Uterus (tissue), 4 donors: ENCODE measurements at places on chromosomes 1 and 21. TPM values are rescaled to one million over a fixed set of nuclear protein-coding genes. Genes with fewer than 3 reads are reported as not detected.

DNA sequence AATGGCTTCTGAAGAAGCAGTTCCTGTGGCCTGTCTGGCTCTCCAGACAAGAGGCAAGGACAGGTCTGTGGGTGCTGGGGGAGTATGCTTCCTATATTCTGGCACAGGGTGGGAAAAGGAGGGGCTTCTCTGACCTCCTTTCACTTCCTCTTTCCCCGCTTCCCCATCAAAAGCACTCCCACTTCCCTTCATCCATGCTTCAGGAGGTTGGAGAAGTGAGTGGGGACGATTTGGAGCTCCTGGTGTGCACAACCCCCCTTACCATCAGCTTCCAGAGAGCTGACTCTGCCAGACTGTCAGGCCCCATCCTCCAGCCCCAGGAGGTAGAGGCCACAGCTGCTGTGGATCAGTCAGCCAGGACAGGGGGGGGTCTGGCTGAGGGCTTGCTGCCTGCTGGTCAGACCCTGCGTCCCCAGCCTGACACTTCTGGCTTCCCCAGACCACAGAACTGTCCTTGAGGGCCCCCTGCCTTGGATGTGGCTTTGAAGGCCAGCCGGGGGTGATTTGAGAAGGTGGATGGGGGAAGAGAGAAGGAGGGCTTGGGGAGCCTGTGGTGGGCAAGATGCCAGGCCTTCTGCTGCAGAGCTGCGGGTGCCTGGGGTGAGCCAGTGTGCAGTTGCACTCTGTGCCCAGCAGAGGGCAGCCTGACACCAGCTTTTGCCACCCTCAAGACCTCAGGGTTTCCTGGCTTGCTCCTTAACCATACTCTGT lies 21.5 kb upstream of the TMEM222 start:
- peak; percentile 86 for DNase-seq

Gene CC2D1B
- 39.4 TPM for total RNA-seq

GRCh38 chr1:28417441-28417922 lies 47.9 kb downstream of the PHACTR4 start:
- no peak for DNase-seq

DNA sequence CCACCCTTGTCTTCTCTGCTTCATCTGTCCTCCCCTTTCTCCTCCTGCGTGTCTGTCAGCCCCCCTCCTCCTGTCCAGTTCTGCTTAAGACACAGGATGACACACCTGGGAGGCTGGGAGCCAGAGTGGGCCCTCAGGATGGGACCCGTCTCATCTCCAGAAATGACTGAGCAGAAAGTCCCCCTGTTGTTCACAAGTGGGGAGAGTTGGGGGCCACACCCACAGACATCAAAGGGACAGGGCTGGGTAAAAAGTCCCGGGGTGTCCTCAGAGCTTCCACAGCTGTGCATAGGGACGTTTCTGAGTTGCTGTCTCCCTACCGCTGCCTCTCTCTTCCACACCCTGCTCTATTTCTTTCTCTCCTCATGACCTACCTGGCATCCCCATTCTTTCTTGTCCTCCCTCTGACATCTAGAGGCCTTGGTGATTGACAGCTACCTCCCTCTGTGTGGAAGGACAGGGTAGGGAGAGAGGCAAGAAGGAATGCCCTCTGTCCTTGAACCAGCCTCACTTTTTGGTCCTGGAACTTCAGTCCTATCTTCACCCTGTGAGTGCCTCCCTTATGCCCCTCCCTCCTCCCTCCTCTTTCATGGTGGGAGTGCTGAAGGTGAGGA lies 19.5 kb upstream of the SH2D2A start:
- DNase-seq: no peak

Gene TMPRSS2
- total RNA-seq: 1.5 TPM

Gene CHIA
- not detected for total RNA-seq

- DNase-seq: no peak
These were observed 14.9 kb downstream of the SH2D1B start for GRCh38 chr1:162397039-162397448.

GRCh38 chr1:59077466-59078069 lies 219.3 kb upstream of the FGGY start:
- DNase-seq: no peak

DNA sequence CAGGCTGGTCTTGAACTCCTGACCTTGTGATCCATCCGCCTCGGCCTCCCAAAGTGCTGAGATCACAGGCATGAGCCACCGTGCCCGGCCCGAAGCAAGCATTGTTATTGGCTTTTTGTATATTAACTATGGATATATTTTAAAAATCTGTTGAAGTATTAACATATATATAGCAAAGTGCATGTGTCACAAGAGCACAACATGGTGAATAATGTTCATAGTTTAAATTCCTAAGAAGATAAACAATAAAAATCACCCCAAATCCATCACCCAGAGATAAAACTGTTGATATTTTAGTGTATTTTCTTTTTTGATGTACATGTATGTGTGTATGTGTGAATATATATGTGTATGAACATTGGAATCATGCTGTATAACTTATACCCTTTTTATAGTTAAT lies 9.1 kb upstream of the FOXE3 start:
- no peak for DNase-seq

DNA sequence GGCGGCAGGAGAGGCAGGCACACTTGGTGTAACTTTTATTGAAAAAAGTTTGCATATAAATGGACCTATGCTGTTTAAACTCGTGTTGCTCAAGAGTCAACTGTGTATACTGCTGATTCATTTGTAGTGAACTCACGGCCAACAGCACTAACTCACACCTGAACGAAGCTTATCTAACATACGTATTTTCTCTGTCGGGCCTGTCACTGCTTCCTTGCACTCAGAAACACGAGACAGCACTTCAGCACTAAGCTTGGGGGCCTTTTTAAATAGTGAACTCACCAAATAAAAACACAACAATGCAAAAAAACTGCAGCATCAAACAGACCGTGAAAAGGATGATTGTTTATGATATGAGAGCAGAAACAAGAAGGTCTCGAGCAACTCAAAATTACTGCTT lies 58.9 kb upstream of the NEK2 start:
- DNase-seq: no peak

Gene AMPD1
- total RNA-seq: not detected

GRCh38 chr1:200427744-200428143 lies 17.9 kb upstream of the ZNF281 start:
- DNase-seq: no peak

- DNase-seq: no peak
These were observed 11.7 kb downstream of the SEMA4A start for GRCh38 chr1:156165083-156165482.

- no peak for DNase-seq
These were observed 346.1 kb downstream of the LMO4 start for GRCh38 chr1:87674791-87675190.

DNA sequence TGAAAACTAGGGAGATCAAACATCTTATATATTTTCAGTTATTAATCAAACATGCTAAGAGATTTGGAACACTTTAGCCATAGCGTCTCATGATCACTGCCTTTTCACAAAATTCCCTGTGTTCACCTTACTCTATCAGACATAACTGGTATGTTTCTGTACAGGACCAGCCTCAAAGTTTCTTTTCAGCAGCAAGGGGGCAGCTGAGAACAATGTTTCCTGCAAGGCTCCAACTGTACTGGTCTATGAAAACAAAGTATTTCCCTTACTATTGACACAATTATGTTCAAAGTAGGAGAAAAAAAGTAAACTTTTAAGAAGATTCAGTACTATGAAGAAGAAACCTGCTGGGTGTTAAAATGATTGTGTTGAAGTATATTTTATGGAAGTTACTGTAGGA lies 98.5 kb downstream of the ATF6 start:
- no peak for DNase-seq

Gene NCAM2
- 1.2 TPM for total RNA-seq

Gene KCNK1
- total RNA-seq: 11.0 TPM

- no peak for DNase-seq
These were observed 252.8 kb upstream of the ADGRL2 start for GRCh38 chr1:81547912-81548303.

DNA sequence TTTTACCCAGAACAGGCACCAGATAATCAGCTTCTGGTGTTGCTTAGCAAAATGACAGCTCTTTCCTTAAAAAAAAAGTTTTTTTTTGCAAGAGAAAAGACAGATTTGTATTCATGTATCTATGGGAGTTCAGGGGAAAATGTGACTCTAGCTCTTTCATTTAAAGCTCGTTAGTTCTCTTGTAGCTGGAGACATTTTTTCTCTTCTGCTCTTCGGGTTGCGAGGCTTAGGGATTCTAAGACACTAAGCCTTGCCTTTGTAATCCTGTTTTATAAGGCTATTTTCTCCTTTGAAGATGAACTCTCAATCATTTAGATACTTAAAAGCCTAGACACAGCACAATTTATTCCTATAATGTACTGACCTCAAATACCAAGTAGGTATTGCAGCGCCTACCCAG lies 40.3 kb upstream of the EDARADD start:
- DNase-seq: no peak

- DNase-seq: peak; percentile 42
These were observed 5.5 kb upstream of the AGTRAP start for GRCh38 chr1:11730429-11730891.

GRCh38 chr1:43469932-43470331 lies 16.2 kb upstream of the HYI start:
- DNase-seq: no peak

GRCh38 chr1:77942400-77943140 lies 36.3 kb downstream of the FUBP1 start:
- DNase-seq: no peak

Gene TMEM200B
- total RNA-seq: 44.1 TPM

- no peak for DNase-seq
These were observed 11.9 kb downstream of the RPS6KA1 start for GRCh38 chr1:26541431-26541815.

Gene CFHR5
- total RNA-seq: not detected

- DNase-seq: no peak
These were observed 7.3 kb downstream of the C1orf174 start for GRCh38 chr1:3892748-3893147.

DNA sequence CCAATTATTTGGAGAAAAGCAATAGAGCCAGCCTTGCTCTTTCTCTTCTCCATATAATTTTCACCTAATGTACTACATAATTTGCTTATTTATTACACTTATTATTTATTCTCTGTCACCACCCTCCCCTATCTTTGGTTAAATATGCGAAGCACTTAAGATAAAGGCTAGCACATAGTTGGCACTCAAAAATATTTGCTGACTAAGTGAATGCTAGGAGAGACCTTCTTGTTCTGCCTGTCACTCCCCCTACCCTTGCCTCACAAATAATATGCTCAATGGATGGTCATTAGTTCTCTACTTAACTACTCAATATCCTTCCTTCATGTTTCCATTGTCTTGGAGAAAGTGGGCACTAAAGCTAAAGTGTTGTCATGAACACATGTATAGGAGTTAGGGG lies 139.7 kb upstream of the ZC3H11B start:
- no peak for DNase-seq

Gene HSD3B1
- not detected for total RNA-seq

DNA sequence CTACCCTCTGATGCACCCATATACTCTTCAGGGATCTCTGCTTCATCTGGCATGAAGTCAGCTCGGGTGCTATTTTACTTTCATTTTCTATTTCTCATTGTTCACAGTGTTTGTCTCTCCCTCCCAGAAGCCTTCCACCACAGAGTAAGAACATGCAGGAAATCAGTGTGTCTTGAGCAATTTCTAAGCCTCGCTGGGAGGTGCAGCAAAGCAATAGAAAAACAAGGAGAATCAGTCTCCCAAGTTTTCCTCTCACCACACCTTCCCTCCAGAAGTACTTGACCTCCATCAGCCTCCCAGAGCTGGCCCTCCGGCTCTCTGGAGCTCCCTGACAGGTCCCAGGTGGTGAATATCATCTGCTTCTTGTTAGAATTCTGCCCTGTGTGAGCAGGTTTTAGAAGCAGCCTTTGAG lies 594.7 kb upstream of the CAMK1G start:
- no peak for DNase-seq

DNA sequence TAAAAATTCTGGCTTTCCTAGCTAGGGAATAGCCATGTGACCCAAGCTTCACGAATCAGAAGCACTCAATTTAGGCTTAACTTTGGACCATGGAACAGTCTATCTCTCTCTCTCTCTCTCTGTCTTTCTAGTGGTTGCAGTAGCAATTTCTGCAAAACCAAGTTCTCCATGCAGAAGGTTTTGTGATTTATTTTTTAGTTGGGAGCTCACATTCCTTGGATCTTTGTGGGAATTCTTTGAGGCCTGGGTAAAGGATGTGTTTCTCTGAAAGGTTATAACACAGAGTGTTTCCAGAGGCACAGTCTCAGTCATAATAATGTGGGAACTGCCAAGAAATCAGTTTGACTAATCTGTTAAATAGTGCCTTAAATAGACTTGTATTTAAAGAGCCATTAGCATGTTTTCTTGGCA lies 112.3 kb upstream of the COL11A1 start:
- no peak for DNase-seq

GRCh38 chr1:11468878-11469277 lies 10.1 kb upstream of the DISP3 start:
- no peak for DNase-seq

DNA sequence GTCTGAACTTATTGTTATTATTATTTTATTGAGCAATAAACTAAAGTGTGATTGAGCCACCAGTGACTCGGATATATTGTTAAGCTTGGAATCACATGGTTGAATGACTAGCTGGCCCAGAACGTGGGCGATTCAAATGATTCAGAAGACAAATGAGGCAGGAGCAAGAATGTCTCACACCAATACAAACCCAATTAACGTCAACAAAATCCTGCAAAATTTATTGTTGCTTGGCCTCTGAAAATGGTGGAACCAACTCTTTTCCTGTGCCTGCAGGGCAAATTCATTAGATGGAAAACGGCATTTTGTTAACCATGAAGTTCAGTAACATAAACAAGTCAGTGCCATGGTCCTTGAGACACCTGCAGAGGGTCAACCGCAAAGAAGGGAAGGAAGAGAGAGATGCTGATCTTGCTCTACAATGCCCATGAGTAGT lies 482.0 kb downstream of the SETD4 start:
- DNase-seq: no peak

Gene NECTIN4
- total RNA-seq: not detected

Gene SPATA21
- total RNA-seq: not detected

Gene TNNT2
- total RNA-seq: not detected

Gene ZC3H12A
- total RNA-seq: 9.4 TPM

- no peak for DNase-seq
These were observed 18.5 kb upstream of the KCNE2 start for GRCh38 chr21:34345091-34345871.

GRCh38 chr1:155134880-155135414 lies 705 bp upstream of the SLC50A1 start:
- DNase-seq: peak; percentile 91

DNA sequence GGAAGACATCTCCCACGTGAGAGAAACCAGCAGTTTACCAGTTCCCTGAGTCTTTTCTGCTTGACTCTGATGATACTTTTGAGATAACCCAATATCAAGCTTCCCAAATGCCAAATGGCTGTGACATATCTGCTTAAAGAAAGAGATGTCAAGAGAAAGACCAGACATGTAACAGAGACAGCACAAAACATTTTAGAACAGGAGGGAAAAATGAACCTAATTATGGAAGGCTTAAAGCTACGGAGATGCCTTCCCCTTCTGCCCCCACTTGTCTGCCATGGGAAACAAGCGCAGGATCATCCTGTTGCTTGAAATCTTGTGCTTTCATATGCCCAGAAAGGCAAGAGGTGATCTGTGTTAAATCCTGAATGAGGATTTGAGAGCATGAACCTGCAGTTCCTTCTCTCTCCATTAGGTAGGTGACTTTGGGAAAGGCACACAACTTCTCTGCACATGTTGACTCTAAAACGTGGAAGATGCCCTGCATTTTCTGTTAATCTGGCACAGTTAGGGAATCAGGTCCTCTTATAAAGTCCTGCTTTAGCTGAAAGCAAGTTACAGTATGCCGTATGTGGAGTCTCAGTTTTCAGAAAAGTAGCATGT lies 46.7 kb upstream of the MTR start:
- no peak for DNase-seq

Gene ODR4
- 27.1 TPM for total RNA-seq
